CD4-positive, alpha-beta T cell treated with Interleukin-1 beta for 1 hour (primary cell): ENCODE measurements at places on chromosomes 2 and 18.
A peak's percentile ranks its signal among the peaks of the same experiment; 100 is the strongest.

DNA sequence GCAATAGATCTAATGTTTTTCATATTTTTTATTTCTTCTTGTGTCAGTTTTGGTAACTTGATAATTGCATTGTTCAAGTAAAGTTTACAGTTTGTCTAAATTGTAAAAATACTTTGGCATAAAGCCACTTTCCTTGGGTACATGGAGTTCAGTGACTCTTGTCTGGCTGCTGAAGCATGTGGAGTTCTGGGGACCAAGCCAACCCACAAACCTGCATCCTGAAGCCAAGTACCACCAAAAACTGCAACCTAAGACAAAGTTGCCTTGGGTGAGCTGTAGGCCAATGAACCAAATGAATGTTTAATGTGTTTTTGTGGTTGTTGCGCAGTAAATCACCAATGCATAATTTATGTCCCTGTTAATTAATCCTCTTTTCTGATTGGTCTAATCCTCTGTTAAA is 872.6 kb downstream of the BCL11A start:
- DNase-seq = no peak

GRCh38 chr2:58973811-58974281 is 732.7 kb upstream of the FANCL start:
- DNase-seq = no peak

DNA sequence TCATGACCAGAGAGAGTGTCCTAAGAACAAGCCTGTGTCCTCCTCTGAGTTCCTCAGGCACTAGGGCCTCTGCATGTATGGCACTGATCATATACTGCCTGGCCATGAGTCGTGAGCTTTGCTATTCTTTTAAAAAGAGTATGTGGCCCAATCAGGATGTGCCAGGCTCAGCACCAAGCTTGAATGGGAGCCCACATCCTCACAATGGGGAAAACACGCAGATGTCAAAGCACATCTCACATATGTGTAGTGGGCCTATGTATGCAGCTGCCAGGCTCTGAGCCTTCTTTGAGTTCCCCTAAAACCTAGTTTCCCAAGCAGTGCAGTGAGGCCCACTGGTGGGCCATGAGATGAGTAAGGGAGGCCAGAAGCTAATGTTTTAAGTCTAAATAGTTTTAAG is 69.9 kb upstream of the SLC1A4 start:
- no peak for DNase-seq

GRCh38 chr18:10544093-10544748 is 18.4 kb downstream of the NAPG start:
- no peak for DNase-seq

- no peak for DNase-seq
These were observed 118.9 kb upstream of the COL5A2 start for GRCh38 chr2:189298481-189298880.

- no peak for DNase-seq
These were observed 30.0 kb downstream of the CFAP221 start for GRCh38 chr2:119574108-119574815.

DNA sequence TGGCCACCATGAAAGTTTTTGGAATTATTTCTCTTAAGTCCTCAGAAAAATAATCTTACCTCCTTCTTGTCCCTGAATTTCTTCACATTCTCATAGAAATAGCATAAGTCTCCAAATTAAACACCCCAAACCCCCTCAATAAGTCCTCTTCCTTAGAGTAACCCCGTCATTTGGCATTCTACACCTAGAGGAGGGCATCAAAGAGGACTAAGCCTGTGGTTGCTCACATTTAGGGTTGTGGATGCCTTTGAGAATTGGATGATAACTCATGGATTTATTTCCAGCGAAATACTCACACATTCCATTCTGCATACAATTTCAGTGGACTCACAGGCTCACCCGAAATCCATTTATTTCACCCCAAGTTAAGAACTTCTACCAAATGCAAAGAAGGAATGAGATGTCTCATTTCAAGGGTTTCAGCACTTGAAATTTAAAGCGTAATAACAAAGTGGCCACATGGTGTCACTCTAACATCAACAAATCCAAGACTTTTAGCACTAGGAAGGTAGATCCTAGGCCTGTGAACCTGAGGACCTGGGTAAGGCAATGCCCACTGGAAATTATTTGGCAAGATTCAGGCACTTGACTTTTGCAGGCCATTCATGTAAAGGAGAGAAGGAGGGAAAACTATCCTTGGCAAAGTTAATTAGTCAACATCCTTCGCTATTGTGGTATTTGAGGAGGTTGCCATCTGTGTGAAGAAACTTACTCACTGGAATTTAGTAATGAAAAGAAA is 24.6 kb downstream of the DYTN start:
- DNase-seq = peak; percentile 58

DNA sequence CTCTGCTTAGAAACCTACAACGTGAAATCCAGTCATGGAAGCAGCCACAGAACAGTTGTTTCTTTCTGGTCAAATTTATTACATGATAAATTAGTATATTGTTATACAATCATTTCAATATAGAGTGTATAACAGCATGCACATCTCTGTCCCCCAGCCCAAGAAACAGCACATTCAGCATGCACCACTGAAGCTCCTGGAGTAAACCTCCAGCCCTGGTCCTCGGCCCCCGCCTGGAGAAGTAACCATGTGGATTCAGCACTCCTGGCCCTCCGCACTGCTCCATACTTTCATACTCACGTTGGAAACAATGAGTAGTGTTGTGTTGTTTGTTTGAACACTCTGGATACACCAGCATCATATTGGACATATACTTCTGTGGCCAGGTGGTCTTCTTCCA is 15.3 kb upstream of the ID2 start:
- no peak for DNase-seq

GRCh38 chr18:67007999-67008398 is 404.1 kb upstream of the CDH19 start:
- no peak for DNase-seq

- DNase-seq = no peak
These were observed 5.0 kb upstream of the ALPK2 start for GRCh38 chr18:58633874-58634273.

DNA sequence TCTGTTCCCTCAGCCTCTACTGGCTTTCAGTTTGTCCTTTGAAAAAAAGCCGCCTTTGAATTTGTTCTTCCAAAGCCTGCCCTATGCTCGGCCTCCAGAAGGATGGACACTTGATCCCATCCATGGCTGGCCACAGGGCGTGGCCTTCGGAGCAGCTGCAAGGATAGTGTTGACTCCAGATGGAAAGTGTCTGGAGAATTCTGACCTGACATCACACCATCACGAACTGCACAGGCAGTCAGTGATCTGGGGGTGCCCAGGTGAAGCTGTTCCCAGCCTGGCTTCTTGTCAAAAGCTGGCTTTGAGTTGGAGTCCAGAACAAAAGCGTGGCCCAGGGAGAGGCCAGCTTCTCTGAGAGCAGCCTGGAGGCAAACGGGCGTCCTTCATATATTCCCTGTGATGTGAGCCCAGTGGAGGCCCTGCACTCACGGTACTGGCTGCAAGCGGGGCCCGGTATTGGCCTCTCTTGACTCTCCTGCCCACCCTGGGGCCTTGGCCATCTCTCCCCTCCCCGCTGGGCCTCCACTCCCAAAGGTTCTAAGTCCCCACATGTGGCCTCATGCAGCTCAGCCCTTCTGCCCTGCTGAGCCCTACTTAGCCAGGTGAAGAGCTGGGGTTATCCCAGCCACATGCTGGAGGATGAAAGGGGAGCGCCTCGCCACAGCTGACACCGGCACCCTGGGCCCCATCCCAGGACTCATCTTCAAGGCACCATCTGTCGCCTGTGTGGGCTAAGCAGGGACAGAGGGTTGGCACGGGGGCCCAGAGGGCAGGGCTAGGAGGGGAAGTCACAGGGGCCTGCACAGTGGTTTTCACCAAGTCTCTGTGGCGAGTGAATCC is 20.4 kb upstream of the ATOH8 start:
- DNase-seq = no peak

DNA sequence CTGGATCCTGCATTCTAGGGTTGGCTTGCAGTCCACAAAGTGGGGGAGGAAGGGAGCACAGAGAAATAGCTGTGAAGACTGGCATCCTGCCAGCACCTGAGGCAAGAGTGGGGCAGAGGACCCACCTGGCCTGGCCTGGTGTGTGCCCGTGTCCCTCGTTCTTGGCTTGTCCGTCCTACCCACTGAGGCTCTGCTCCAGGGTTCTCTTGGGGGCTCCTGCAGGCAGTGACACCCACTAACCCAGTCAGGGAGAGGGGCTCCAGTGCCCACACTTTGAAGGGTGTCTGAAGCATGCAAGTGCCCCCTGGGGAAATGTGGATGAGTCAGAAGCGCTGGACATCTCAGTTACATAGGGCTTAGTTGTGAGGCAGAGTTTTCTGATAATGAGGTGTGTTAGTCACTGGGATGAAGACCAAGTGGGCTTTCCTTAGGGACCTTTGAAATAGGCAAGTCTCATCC is 79.4 kb downstream of the SLC4A3 start:
- DNase-seq = no peak

GRCh38 chr18:1746131-1746530 is 825.2 kb downstream of the METTL4 start:
- DNase-seq = no peak

DNA sequence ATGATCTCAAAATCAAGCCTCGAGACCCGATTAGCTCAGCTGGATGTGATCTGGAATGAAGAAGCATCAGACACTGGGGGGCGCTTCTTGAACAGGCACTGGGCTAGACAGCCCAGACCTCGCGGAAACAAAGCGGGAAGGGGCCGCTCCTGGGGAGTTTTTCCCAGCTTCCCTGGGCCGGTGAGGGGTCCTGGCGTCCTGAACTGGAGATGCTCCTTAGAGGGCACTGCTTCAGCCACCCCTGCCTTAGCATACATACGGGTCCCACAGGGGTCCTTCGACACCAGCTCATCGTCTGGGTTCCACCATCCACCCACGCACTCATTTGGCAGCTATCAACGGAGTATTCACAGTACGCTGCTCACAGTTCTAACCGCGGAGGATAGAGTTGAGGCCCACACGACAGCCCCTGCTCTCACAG is 146.7 kb downstream of the TSN start:
- no peak for DNase-seq

DNA sequence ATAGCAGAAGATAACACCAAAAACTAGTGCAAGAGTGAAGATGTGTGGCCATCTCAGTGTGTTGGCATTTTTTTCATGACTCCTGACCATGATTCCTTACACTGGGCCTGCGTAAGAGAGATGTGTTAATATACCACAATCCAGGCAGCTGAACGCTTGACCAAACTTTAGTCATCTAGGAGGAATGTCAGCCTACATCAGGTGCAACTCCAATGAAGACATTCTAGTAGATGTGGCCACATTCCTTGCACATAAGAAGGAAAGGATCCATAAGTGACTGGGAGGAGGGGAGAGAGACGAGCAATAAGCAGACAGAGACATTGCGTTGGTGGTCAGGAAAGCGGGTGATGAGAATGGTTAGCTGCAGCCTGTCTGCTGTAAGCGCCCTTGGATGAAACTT is 42.6 kb downstream of the CYRIA start:
- DNase-seq = no peak

GRCh38 chr18:50429207-50429948 is 54.5 kb downstream of the SKA1 start:
- peak; percentile 12 for DNase-seq

GRCh38 chr2:241541564-241542277 is 16.8 kb upstream of the BOK start:
- DNase-seq = no peak

DNA sequence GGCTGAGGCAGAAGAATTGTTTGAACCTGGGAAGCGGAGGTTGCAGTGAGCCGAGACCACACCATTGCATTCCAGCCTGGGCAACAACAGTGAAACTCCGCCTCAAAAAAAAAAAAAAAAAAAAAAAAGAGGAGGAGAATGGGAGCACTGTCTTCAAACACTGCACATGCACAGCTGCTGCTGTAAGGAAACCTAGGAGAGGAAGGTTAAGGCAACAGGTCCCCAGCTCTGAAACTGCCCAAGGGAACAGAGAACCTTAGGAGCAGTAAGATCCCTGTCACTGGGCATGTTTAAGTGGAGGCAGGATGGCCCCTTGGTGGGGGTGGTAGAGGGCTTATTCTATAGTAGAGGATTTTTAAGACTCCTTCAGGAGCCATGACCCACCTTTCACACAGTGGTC is 111.2 kb downstream of the CLIP4 start:
- no peak for DNase-seq

- DNase-seq = no peak
These were observed 100.8 kb upstream of the TFPI start for GRCh38 chr2:187655001-187655400.

DNA sequence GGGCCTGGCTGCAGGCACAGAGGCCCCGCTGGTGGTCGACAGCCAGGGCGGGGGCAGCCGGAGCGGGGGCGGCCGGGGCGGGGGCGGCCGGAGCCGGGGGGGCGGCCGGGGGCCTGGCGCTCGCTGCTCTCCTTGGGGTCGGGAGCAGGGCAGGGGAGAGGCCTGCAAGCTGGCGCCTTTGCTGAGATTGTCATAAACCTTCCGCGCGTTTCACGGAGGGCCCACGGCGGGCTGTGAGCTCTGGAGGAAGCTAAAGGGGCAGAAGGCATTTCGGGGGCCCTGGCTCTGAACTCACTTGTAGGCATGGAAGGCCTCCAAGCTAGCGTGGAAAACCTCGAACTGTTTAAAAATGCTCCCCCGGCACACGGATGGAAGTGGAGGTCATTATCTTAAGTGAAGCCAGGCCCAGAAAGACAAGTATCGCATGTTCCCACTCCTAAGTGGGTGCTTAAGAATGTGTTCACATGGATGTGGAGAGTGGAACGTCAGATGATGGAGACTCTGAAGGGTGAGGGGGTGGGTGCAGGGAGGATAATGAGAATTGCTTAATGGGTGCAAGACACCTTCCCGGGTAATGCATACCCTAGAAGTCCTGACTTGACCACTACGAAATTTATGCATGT is 629 bp downstream of the PRELID3A start:
- no peak for DNase-seq

- DNase-seq = no peak
These were observed 2.7 kb downstream of the ST8SIA5 start for GRCh38 chr18:46754188-46754587.

- no peak for DNase-seq
These were observed 79.7 kb downstream of the COBLL1 start for GRCh38 chr2:164761737-164762460.

GRCh38 chr18:45774065-45774521 is 50.1 kb downstream of the SLC14A1 start:
- DNase-seq = peak; percentile 18

- no peak for DNase-seq
These were observed 120.2 kb downstream of the INHBB start for GRCh38 chr2:120465989-120466703.

GRCh38 chr2:236753606-236754270 is 184.1 kb downstream of the ACKR3 start:
- no peak for DNase-seq
